Mucosa of gallbladder (tissue), 1 donor: ENCODE measurements at places on chromosomes 5 and 9.

- DNase-seq: peak; percentile 75
These were observed 53.4 kb upstream of the GLIS3 start for GRCh38 chr9:4353236-4353635.

DNA sequence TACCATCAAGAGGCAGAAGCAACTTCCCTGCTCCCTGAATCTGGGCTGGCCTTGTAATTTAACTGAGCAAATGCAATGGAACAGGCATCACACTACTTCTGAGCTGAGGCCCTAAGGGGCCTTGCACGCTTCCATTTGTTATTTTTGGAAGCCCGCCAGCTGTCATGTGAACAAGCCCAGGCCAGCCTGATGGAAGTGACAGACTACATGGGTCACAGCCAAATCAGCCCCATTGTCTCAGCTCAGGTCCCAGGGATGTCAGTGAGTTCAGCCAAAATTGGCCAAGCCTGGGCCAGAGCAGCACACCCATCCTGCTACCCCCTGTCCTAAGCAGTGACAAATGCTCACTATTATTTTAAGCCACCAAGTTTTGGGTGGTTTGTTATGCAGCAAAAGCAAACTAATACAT is 72.8 kb downstream of the PRRT1B start:
- peak; percentile 60 for DNase-seq

DNA sequence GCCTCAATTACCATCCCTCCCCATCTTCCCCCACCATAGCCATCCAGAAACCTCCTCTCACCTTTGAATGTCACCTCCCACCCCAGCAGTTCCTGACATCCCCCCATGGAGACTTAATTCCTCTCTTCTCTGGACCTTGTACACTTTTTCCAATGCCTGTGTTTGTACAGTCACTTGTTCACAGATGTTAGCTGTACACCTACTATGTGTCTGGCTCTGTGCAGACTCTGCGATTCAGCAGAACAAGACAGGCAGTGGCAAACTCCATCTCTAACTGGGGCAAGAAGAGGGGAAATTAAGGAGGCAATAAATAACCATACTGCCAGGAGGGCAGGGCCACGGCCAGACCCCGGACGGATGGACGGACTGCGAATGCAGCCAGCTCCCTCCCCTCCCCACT is 29.8 kb upstream of the CRB2 start:
- DNase-seq: no peak

GRCh38 chr9:113477058-113477457 is 13.5 kb downstream of the RGS3 start:
- no peak for DNase-seq

GRCh38 chr5:4639946-4640345 is 500.2 kb upstream of the ADAMTS16 start:
- DNase-seq: no peak

DNA sequence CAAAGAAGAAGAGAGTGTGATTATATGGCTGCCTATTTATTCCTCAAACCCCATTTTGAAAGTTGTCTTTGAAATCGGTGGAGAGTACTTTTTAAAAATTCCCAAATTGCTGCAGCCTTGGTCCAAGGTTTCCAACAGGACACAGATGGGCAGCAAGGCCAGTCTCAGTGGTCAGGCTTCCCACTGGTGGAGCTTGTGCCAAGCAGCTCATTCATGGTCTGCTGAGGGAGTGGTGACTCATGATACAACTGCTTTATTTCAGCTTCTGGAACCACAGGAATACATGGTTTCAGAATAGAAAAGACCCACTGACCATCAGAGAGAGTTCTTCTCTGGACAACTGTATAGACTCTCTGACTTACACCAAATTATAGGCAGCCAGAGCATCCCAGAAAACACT is 673.1 kb upstream of the KLF4 start:
- DNase-seq: no peak

- no peak for DNase-seq
These were observed 67.5 kb downstream of the YIPF5 start for GRCh38 chr5:144102979-144103378.

- no peak for DNase-seq
These were observed 3.4 kb downstream of the ADGRD2 start for GRCh38 chr9:124453586-124454191.
